ENCODE measurements at places on chromosomes 16 and 17. TPM values are rescaled to one million over a fixed set of nuclear protein-coding genes. Genes with fewer than 3 reads are reported as not detected.

Gene SPNS3
- 7.3 TPM for total RNA-seq

Gene PYDC1
- not detected for total RNA-seq

Gene SRCIN1
- total RNA-seq = 0.50 TPM

Gene PPM1E
- not detected for total RNA-seq

Gene BAIAP3
- 7.2 TPM for total RNA-seq

Gene KRT12
- total RNA-seq = not detected

Gene GUCY2D
- not detected for total RNA-seq

Gene SPATA32
- not detected for total RNA-seq

- no peak for DNase-seq
Measured at GRCh38 chr17:57557834-57558681, 187.0 kb downstream of the CCDC182 start.

DNA sequence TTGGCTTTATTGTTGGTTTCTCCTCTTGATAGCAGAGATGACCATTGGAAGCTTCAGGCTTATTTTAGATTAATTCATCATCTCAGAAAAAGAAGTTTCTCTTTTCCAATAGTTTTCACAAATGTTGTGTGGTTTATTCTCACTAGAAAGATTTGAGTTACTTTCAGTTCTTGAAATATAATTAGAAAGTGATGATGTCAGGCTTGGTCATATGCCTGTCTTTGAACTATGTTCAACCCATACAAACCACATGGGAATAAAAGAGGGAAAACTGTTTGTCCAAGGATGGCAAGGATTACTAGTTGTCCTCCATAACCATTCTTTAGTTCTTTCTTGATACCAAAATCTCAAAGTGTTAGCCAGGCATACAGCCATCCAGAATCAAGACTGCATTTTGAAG is 3.7 kb upstream of the HS3ST2 start:
- no peak for DNase-seq

DNA sequence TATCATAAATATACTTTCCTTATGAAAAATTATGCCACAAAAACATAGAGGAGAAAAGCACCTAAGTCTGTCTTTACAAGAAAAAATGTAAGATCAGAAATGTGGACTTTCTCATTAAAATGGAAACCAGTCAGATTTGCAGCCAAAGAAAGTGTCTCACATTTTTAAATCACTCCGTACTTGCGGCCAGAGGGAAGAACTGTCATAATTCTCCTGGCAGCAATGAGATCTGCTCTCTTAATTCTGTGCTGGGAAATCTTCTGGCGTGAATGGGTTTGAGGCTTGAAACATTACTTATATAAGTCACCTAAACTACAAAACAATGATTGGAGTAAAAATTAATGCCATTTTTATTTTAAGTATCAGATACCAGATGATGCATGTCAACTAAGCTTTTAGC is 10.7 kb downstream of the C16orf95 start:
- no peak for DNase-seq

GRCh38 chr16:85706449-85707034 is 17.8 kb upstream of the GINS2 start:
- DNase-seq = no peak

GRCh38 chr16:29995324-29995910 is at the start of gene HIRIP3:
HIRIP3 (minus strand) TSS chr16:29995617; CDS start chr16:29995605, 12 bp downstream.
- DNase-seq = peak; percentile 84

DNA sequence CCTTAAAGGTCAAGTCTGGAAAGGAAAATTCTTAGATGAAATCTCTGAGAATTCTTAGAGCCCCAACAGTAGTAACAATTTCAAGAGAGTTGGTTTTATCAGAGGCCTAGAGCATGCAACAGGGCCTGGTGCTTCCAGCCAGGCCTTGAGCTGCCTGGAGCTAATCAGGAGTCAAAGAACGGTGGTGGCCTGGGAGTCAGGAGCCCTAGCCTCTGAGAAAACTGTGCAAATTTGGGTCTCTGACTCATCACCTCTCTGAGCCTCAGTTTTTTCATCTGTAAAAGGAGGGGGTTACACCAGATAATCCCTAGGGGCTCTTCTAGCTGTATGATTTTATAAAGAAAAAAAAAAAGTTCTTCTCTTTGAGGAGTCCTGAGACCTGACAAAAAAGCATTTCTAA is 227.3 kb upstream of the RPL38 start:
- no peak for DNase-seq

GRCh38 chr16:65641049-65641761 is 519.3 kb upstream of the CDH11 start:
- DNase-seq = no peak

DNA sequence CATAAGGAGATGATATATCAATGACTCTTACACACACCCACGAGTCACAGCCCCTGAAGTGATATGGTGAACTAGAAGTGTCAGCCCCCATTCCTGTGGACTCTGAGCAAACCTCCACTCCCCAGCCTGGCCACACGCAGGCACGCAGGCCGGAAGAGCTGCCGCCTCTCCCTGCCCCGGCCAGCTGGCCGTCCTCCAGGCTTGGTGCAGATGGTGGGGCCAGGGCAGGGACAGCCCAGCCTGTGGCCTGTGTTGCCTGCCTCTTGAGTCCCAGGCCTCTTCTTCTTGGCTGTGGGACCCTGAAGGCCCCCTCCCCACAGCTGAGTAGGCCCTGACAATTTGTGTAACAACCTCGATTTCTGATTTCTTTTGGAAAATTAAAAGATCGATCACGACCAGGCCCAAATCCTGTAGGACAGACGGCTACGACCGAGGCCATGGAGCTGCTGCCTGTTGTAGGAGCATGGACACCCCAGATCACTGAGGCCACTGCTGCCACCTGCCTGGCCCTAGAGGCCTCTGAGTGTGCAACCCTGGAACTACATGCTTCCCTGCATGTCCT is 10.0 kb upstream of the MPRIP start:
- DNase-seq = no peak

DNA sequence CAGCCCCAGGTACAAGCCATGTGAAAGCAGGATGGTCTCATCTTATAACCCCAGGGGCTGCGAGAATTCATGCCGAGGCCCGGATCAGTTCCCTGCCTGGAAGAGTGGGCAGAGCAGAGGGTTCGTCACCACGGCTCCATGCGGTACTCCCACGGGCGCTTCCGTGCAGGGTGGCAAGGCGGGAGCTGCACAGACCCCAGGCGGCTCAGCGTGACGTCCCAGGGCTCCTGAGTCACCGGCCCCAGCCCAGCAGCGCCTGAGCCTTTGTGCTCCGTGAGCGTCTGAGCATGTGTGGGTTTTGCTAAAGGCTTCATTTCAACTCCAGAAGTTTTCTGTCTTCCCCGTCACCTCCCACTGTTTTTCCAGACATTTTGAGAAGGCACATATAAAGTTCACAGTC is 71.2 kb upstream of the CHMP6 start:
- no peak for DNase-seq

- no peak for DNase-seq
Measured at GRCh38 chr17:55607731-55608341, 96.6 kb upstream of the SMIM36 start.

DNA sequence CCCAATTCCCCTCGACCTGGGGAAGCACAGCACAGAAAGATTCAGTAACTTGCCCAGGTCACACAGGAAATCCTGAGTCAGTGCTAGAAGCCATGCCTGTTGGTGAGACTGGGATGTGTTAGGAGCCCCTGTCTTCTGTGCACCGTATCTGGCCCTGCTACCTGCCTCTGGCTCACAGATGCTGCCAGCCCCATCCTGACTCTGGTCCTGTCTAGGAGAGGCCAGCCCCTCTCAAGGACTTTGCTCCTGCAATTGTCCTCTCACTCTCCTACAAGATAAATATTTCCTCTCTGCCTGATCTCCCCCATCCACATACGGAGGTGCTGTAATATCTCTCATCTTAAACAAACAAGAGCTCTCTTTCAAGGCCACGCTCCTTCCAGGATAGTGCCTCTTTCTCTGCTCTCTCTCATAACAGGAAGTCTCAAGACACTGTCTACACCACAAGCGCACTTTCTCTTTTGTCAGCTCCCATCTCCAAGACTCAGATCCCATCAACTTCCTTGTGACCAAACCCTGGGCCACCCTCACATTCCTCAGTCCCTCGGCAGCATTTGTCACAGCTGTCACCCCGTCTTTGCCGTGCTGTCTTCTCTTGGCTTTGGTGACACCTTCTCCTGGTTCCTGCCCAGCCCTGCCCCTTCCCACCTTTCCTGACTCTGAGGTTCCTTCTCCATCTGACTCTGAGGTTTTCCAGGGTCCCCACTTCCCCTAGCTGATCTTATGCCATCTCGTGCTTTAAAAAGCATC is 1.9 kb downstream of the SLC13A2 start:
- no peak for DNase-seq

GRCh38 chr16:85270374-85270773 is 158.1 kb upstream of the CIBAR2 start:
- DNase-seq = no peak

DNA sequence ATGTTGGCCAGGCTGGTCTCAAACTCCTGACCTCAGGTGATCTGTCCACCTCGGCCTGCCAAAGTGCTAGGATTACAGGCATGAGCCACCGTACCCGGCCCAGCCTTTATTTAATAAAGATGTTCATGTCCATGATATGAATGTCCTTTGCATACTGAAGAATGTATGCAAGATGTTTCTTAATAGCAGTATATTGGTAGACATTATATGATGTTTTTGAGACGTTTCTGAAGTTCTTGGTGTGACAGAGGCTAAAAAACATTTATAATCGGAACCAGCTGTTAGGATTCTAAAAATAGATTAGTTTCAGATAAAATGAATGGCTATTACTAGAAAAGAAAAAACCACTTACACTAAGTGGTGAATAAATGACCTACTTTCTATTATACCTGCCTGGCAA is 11.8 kb downstream of the PDZD9 start:
- no peak for DNase-seq

DNA sequence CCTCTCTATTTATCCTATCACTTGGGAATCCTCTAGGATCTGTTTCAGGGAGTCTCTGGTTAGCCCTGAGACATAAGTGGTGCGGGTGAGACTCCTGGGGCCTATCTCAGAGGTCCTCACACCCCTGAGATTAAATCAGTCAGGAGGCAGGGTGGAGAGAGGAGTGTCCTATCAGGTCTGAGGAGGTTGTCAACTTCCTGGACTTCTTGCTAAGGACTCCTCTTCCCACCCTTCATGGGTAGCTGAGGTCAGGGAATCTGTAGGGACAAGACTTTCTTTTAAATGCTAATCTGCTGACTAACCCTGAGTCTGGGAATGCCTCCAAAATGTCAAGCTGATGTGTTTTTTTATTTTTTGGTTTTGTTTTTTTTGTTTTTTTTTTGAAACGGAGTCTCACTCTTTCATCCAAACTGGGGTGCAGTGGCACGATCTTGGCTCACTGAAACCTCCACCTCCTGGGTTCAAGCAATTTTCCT is 6.6 kb upstream of the ARMC5 start:
- no peak for DNase-seq

- DNase-seq = peak; percentile 66
Measured at GRCh38 chr17:8151641-8152111, 528 bp downstream of the PER1 start.

- DNase-seq = no peak
Measured at GRCh38 chr17:11840831-11841230, 156.4 kb downstream of the ZNF18 start.

GRCh38 chr17:20896153-20896649 is 146.6 kb downstream of the USP22 start:
- peak; percentile 49 for DNase-seq

DNA sequence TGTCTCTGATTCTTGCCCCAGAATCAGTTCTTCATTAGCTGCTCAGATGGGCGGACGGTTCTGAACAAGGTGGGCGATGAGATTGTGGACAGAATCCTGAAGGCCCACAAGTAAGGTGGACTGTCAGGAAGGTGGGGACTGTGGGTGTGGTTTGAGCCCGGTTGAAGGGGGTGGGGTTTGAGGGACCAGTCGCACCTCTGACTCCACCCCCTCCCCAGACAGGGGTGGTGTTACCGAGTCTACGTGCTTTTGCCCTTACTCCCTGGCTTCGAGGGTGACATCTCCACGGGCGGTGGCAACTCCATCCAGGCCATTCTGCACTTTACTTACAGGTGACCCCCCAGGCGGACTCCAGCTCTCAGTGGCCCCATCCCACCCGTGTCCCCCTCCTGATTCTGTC is 11.3 kb downstream of the PLD2 start:
- DNase-seq = no peak

DNA sequence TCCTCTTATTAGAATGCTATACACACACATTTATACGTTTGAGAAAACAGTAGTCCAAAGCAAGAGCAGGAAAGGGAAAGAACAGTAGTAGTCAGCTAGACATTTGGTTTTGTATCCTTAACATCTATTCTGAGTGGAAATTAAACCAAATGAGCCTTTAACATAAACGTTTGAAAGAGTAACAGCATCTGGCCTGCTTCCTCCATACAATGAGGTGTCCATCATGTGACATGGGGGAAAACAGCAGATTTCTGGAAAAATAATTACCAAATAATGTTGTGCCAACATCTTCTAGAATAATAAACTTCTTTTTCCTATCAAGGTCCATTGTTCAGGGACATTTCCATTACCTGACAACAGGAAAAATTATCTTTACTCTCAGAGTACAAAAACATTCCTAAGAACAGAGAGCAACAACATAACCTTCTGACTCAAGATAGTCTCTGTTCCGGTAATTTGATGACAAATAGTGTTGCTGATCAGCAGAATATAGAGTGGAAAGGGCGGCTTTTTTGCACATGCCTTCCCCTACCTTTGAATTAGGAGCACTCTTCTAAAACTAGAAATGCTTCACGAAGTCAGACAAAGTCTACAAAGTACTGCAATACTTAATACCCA is 20.2 kb downstream of the CYTH1 start:
- no peak for DNase-seq

DNA sequence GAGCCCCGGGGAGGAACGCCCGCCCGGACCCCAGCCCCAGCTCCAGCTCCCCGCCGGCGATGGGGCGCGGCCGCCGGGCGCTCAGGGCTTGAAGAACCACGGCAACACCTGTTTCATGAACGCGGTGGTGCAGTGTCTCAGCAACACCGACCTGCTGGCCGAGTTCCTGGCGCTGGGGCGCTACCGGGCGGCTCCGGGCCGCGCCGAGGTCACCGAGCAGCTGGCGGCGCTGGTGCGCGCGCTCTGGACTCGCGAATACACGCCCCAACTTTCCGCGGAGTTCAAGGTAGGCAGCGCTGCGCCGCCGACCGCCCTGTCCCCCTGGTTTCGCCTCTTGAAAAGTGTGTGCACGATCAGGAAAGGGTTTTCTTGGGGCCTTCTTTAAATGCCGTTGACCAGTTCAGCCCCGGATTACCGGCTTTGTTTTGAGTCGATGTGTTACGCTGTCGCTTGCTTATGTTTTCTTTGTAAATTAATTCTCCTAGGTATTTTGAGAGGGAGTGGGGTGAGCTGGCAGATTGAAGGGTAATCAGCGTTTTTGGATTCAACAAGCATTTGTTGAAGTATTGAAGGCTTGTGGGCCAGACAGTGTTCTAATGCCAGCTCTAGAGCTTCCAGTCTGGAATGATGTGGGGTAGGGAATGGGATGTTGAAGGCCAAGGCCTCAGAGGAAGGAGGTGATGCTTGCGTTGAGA is 681 bp downstream of the USP43 start:
- peak; percentile 8 for DNase-seq

GRCh38 chr16:48949636-48950035 is 332.0 kb downstream of the CBLN1 start:
- no peak for DNase-seq

Measured in CD8-positive, alpha-beta memory T cell (primary cell).